ENCODE measurements at places on chromosomes 5 and 9.
A peak's percentile ranks its signal among the peaks of the same experiment; 100 is the strongest.

GRCh38 chr5:172544371-172545095 lies 90.2 kb upstream of the SH3PXD2B start:
- DNase-seq, result no peak

DNA sequence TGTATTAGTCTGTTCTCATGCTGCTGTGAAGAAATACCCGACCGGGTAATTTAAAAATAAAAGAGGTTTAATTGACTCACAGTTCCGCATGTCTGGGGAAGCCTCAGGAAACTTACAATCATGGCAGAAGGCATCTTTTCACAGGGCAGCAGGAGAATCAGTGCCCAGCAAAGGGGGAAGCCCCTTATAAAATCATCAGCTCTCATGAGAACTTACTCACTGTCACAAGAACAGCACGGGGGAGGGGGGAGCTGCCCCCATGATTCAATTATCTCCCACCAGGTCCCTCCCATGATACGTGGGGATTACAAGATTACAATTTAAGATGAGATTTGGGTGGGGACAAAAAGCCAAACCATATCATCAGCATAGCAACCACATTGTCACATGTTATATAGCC lies 102.5 kb downstream of the GPBP1 start:
- DNase-seq, result peak; percentile 69

- DNase-seq, result no peak
Observed at GRCh38 chr9:8679371-8679822, 879.8 kb upstream of the DMAC1 start.

- no peak for DNase-seq
Observed at GRCh38 chr5:69498384-69498783, 5.8 kb downstream of the OCLN start.

GRCh38 chr5:178319541-178320041 lies 87.0 kb upstream of the PHYKPL start:
- no peak for DNase-seq

GRCh38 chr5:54741711-54742110 lies 224.2 kb downstream of the SNX18 start:
- no peak for DNase-seq

GRCh38 chr9:25964239-25964638 lies 286.0 kb upstream of the TUSC1 start:
- peak; percentile 12 for DNase-seq

GRCh38 chr9:93287593-93287992 lies 103.7 kb downstream of the WNK2 start:
- DNase-seq, result no peak

- no peak for DNase-seq
Observed at GRCh38 chr5:10975945-10976344, 214.9 kb upstream of the DAP start.

GRCh38 chr5:133527311-133527710 lies 85.0 kb downstream of the FSTL4 start:
- DNase-seq, result no peak

DNA sequence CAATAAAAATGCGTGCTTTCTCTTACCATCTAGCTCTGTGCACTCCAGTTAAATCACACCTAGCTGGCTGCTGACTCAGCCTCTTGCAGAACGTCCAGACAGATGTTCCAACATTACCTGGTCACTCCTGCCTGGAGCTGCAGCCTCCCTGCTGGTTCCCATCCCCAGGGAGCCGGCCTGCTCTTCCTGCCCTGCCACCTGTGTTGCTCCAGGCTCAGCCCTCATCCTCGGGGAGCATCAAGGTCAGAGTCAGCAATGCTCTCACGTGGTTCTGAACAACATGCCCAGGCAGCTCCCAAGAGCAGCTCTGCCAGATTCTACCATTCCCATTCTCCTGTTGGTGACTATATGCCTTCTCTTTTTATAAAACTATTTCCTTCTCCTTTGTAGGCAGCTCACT lies 81.3 kb downstream of the GADD45G start:
- no peak for DNase-seq

Data from suppressor macrophage treated with lipopolysaccharide for 1 hour (primary cell).